ENCODE measurements at places on chromosomes 2 and 18.
A peak's percentile ranks its signal among the peaks of the same experiment; 100 is the strongest.

GRCh38 chr18:23933407-23933806 lies 81.1 kb upstream of the TTC39C start:
- no peak for DNase-seq

DNA sequence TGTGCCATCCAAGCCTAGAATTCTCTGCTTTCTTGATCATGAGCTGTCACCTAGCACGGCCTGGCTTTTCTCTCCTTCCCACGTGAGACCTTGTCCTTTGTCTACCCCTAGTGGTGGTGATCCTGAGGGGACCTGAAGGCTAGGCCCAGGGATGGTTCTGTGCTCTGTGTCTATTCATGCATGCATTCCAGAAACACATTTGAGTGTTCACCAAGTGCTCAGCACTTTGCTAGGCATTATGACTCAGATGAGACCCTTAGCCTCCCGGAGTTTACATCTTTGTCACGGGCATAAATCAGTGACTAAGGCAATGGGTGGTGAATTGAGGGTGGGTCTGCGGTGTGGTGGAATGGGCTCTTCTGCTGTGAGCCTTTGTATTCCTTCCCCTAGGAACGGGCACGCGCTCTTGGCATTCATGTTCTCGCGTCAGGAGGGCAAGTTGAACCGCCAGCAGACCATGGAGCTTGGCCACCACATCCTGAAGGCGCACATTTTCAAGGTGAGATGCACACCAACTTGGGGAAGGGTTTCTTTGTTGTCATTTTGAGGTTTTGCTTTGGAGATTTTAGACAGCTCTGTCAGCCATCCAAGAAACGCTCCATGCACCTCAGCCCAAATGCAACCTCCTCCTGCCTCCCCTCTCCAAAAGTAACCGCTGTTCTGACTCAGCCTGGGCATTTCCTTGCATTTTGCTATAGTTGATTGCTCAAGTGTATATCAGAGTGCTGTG lies 100.9 kb downstream of the WDSUB1 start:
- DNase-seq, result no peak

GRCh38 chr2:112175333-112175732 lies 37.1 kb downstream of the FBLN7 start:
- DNase-seq, result no peak

DNA sequence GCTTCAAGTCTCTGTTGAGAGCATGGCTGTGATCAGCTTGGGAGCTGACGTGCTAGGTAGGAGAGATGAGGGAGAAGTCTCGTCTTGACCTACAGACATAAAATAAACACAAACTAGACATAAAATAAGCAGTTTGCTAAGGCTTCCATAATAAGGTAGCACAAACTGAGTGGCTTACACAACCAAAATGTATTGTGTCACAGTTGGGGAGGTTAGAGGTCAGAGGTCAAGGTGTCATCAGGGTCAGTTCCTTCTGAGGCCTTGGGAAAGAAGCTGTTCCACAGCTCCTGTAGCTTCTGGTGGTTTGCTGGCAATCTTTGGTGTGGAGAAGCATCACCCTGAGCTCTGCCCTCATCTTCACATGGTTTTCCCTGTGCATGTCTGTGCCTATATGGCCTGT lies 20.2 kb downstream of the DAW1 start:
- no peak for DNase-seq

GRCh38 chr2:19358242-19359020 lies at the start of gene OSR1:
TSS of gene OSR1 (minus strand) at chr2:19358623. CDS start at chr2:19353805, 4,818 bp downstream.
- peak; percentile 58 for DNase-seq

DNA sequence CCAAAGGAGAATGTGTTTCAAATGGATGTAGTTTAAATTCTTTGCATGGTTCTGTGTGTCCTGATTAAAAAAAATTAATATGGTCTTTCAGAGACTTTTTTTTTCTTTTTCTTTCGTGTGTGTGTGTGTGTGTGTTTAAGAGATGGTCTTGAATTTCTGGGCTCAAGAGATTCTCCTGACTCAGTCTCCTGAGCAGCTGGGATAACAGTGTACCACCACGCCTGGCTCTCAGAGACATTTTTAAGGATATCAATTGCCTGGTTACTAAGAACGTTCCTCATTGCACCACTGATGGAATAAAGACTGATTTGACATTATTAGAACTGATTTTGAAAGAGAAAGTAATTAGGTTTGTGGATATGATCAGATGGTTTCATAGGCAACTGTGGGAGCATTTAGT lies 163.8 kb upstream of the SMAD7 start:
- DNase-seq, result no peak

DNA sequence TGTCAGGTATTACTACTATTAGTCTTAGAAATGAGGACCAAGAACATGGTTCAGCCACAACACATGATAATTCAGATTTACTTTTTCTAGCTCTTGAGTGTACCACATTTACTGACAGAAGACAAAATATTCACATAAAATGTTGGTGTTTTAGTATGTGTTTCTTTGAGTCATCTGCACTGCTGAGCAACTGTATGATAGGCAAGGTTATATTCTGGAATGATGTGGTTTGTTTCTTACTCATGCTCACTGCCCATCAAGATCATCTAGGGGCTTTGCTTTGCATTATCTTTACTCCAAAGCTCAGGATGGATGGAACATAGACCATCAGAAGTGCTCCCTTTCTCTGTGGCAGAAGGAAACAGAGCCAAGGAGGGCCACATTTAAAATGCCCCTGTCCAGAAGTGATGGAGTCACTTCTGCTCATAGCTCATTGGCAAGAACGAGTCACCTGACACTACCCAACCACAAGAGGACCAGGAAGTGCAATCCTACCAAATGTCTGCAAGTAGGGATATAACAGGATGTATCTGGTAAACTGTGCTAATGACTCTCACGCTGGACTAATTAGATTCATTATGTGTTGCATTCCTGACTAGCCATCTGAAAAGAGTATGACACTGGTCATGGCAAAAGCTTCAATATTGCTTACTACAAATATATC lies 81.5 kb downstream of the DIS3L2 start:
- DNase-seq, result no peak

GRCh38 chr18:289026-289425 lies 21.2 kb upstream of the THOC1 start:
- DNase-seq, result no peak

- DNase-seq, result no peak
These were observed 258.6 kb downstream of the TNS1 start for GRCh38 chr2:217743966-217744761.
